ENCODE measurements at places on chromosomes 2 and 18.

DNA sequence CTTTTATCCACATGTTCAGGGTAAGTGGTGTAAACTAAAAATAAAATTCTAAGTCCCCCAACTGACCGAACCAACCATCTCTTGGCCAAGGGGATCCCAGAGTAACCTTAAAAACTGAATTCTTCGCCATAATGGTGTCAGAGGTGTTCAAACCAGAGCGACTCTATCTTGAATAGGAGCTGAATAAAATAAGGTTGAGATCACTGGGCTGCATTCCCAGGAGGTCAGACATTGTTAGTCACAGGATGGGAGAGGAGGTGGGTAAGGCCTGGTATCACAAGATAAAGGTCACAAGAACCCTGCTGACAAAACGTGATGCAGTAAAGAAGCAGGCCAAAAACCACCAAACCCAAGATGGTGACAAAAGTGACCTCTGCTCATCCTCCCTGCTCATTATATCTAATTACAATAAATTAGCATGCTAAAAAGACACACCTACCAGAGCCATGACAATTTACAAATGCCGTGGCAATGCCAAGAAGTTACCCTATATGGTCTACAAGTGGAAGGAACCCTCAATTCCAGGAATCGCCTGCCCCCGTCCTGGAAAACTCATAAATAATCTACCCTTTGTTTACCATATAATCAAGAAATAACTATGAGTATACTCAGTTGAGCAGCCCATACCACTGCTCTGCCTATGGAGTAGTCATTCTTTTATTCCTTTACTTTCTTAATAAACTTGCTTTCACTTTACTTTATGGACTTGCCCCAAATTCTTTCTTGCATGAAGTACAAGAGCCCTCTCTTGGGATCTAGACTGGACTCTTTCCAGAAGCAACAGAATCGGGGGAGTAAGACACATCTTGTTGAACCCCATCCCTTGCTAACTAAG is 302.4 kb downstream of the STK39 start:
- no peak for DNase-seq

GRCh38 chr18:36594621-36595020 is 234.2 kb downstream of the TPGS2 start:
- DNase-seq: no peak

GRCh38 chr2:229715895-229716507 is 1.6 kb upstream of the DNER start:
- no peak for DNase-seq

DNA sequence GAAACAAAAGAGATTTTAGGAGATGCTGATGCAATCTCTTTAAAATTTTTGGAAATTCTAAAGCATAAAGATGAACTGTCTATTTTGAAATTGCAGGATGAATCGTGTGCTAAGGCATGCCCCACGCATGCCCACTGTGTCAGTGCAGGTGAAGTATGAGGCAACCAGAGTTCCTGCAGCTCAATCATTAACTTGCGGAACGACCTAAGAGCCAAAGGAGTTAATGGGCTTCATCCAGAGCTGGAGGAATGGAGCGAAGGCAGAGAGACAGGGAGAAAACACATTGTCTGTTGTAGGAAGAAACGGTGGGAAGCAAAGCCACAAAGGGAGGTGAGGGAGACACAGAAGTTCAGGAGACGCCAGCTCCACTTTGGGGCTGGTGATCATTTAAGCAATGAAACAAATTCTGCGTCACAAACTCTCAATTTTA is 265.2 kb downstream of the CCDC85A start:
- no peak for DNase-seq

- DNase-seq: no peak
These were observed 23.0 kb upstream of the ACKR3 start for GRCh38 chr2:236546561-236547002.

DNA sequence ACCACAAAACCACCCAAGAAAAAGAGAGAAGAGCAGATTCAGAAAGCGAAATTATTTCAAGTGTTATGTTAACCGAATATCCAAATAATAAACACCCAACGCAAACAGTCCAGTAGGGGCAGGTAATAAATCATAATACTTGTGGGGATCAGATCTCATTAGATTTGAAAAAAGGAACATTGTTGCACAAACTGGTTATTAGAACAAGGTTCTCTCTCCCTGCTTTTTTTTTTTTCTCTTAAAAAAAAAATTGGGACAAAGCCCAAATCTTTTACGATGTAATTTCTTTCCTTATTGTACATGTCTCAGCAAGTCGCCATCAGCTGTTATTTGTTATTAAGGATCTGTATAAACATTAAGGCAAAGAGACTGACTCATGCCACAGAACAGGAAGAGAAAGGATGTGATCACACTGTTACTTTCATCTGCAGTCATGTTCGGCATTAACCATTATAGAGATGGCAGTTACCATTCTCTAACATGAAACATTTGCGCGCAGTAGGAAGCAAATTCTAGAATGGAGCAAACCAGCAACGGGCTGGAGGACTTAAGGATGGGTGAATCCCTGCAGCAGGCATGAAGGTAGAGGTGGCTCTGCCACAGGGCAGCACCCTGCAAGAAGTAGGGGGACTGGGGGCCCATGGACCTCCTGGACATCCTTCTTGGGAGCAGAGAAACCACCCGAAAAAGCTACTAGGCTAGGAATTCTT is 42.0 kb downstream of the EPHA4 start:
- DNase-seq: no peak
